GM23338 (cell line): ENCODE measurements at places on chromosomes 12 and 14. TPM values are rescaled to one million over a fixed set of nuclear protein-coding genes. Genes with fewer than 3 reads are reported as not detected.

Gene ITGB7
- total RNA-seq = 0.39 TPM in 1 of 2 replicates, not detected in the other

Gene COX8C
- total RNA-seq = not detected in 2 replicates

Gene KITLG
- total RNA-seq = 10.7 and 12.1 TPM in 2 replicates

Gene GPR68
- 0.35 TPM in 2 replicates for total RNA-seq

Gene CSRP2
- 166 and 208 TPM in 2 replicates for total RNA-seq

Gene HSPB8
- total RNA-seq = 4.7 and 4.8 TPM in 2 replicates

Gene SIX6
- not detected in 2 replicates for total RNA-seq

DNA sequence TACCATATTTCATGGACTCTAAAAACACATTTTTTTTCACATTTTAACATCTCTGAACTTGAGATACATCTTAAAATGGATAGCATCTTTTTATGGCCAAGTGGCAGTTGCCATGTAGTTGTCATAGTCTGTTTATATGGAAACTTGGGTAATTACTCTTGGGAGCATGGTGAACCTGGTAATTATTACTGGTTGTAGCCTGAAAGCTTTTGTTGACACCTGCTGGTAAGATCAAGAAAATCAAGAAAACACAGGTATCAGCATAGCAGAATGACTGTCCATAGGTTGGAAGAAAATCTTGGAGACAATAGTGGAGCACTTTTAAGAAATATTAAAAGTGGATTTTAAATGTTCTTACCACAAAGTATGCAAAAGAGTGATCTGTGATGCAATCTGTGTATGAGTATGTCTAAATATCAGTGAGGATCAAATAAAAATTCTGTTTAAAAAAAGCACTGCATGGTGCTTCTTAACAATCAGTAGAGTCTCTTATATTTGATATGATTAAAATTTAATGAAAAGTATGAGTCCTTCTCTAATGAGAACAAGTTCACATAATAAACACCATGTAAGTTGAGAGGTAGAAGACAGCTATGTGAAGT is 44.2 kb downstream of the TTC8 start:
- peak; percentile 33 for DNase-seq

DNA sequence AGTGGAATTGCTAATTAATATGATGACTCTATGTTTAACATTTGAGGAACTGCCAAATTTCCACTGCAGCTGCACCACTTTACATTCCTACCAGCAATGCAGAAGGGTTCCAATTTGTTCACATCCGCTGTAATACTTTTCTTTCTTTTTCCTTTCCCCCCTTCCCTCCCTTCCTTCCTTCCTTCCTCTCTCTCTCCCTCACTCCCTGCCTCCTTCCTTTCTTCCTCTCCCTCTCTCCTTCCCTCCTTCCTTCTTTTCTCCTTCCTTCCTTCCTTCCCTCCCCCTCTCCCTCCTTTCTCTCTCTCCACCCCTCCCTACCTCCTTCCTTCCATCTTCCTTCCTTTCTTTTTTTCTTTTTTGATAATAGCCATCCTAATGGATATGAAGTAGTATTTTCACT is 3.2 kb upstream of the PFKM start:
- DNase-seq = no peak

DNA sequence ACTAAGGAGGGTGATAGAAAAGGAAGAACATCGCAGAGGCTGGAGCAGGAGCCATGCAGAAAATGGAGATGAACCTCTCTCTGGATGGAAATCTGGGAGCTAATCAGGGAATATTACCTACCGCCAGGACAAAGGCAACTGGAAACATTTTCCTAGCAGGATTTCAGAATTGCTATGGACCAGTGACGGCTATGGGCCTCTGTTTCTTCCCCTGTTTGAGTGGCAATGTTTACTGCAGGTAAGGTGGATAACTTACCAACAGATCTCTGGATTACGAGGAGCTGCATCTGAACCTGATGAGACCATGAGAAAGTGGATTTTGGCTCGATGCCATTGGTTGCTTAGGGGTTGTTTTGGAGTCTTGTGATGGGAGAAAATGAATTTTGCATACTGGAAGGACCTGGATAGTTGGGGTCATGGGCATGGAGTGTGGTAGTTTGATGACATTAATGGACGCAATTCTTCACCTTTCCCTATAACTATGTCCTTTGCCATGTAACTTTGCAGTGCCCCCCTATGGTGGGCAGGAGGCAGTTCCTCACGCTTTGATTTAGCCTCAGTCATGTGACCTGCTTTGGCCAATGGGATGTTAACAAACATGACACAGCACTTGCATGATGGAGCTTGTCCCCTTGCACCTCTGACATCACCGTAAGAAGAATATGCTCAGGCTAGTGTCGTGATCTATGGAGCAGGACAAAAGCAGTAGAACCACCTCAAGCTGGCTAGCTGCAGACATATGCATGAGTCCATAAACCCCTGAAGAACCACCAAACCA is 51.1 kb downstream of the CALM1 start:
- DNase-seq = no peak

GRCh38 chr12:1474041-1474573 is 120.3 kb downstream of the FBXL14 start:
- peak; percentile 27 for DNase-seq

GRCh38 chr12:46493150-46493833 is 120.7 kb upstream of the SLC38A2 start:
- no peak for DNase-seq

GRCh38 chr14:58787592-58787991 is 149.8 kb downstream of the DACT1 start:
- DNase-seq = no peak

GRCh38 chr12:17416748-17417147 is 673.2 kb downstream of the RERGL start:
- no peak for DNase-seq

DNA sequence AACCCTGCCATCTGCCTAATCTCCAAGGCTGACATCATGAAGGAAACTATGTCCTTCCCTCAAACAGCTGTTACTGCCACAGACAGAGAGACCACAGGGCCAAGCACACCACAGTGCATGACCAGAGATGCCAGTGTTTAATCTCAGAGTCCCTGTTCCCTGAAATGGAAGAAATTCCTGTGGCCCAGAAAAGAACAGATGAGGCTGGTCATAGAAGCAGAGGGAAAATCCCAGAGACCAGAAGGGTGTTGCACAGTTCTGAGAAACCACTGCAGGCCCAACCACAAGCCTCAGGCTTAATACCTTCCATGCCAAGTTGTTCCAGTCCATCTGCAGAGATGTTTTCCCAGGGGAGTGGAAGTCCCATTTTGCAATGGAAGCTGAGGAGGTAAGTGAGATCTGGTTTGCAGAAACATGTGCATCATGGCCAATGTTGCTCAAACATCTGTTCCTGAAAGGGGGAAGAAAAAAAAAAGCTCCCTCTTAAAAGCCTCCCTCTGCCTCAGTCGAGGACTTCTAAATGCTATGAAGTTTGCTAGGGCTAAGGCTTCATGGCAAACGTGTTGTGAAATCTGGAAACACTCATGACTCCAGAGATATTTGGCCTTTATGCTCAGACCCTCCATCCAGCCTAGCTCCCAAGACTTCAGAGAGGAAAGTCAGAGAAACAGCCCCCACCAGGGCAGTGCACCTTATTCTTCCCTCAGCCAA is 98.6 kb downstream of the SCARB1 start:
- DNase-seq = no peak

GRCh38 chr12:90979951-90980350 is 24.8 kb downstream of the EPYC start:
- DNase-seq = no peak

DNA sequence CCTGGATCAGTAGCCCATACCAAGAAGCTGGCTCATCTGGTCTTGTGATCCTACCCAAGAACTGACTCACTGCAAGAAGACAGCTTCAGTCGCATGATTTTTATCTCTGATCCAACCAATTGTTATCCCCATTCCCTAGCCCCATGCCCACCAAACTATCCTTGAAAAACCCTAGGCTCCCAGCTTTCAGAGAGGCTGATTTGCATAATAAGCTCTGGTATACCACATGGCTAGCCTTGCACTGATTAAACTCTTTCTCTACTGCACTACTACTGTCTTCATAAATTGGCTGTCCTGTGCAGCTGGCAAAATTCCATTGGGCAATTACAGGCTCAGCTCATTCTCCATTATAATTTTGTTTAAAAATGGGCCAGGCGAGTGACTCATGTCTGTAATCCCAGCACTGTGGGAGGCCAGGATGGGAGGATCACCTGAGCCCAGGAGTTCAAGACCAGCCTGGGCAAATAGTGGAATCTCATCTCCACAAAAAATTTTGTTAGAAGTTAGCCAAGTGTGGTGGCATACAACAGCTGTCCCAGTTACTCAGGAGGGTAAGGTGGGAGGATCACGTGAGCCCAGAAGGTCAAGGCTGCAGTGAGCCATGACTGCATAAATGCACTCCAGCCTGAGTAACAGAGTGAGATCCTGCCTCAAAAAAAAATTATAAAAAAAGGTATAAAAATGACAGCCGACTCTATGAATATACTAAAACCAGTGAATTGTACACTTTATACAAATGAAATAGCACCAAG is 76.7 kb upstream of the EIF5 start:
- DNase-seq = no peak

DNA sequence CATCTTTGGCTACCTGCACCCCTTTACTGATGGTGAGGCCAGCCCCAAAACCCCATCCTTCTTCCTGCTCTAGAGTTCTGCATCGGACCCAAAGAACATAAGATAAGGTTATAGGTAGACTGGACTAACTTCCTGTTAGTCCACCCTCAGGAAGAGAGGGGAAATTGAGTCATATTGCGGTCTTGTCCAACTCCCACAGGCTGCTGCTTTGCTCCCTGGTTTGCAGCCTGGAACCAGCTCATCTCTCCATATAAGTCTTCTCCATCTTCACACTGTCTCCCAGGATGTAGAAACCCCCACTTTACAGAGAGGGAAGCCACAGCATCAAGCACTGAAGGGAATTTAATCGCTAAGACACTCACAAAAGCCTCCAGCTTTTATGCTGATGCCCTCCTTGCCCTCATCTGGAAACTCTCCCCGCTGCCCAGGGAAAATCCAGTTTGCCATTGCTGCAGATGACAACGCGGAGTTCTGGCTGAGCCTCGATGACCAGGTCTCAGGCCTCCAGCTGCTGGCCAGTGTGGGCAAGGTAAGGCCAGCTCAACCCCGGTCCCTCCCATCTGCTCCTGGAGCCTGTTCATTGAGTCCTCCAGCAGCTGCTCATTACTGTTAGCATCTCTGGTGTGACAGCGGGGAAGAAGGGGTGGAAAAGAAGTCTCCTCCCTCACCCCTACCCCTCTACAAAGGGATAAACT is 85.3 kb downstream of the B4GALNT3 start:
- no peak for DNase-seq

DNA sequence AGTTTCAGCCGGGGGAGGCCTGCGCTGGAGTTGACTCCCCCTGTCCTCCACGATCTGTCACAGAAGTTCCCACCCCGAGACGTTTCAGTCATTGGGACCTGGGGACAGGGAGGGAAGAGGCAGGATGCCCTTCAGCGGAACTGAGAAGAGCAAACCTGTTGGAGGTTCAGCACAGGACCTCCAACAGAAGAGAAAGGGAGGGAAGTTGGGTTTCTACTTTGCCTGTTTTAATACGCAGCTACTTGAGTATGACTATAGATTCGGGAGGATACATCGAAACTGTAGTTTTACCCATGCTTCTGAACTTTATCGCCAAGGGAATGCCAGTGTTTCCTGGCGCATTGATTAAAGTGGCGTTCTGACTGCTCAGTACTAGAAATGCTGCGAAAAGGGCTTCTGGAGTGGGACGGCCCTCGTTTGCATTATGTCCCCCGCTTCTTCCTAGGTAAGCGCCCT is 2.3 kb upstream of the DUSP6 start:
- DNase-seq = peak; percentile 44

GRCh38 chr14:85002846-85003245 is 527.1 kb upstream of the FLRT2 start:
- DNase-seq = no peak

DNA sequence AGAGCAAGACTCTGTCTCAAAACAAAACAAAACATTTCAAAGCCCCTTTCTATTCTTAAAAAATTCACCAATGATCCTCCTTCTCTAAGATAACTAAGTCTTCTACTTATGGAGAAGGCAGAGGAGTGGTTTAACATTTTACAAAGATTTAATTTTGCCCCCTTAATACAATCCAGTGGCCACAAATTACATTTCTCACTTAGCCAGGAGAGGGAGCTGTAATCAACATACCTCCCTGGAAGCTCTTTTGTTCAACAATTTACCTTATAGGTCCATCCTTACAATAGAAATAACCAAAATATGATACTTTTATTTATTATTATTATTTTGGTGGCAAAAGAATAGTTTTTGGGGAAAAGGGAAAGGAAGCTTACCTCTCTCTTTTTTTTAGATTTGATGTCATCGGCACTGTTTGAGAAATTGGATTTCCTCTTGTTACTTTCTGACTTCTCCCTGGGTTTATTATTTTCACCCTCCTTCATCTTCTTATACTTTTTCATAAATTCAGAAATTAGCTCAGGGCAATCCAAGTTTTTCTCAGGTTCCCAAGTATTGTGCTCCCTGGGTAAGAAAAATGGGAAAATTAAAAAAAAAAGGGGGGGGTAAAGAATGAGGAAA is 28.1 kb downstream of the CBX5 start:
- DNase-seq = peak; percentile 79

- no peak for DNase-seq
Observed at GRCh38 chr12:108805136-108805535, 52.2 kb downstream of the SSH1 start.

GRCh38 chr12:132422381-132423043 is 67.4 kb upstream of the FBRSL1 start:
- DNase-seq = peak; percentile 55

DNA sequence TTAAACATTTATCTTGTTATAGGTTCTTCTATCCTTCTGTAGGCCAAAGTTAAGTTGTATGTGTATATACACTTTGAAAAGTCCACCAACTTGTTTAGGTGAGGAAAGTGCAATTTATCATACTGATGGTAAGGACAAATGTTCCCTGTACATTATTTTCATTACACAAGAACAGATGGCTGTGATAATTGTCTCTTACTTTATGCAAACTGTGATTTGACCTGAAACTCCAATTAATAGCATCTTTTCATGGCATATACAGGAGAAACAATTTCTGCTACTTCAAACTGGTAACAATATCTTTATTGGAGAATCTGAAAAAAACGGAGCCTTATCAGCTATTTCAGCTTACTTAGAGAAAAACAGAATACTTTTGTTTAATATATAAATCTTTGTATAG is 5.6 kb downstream of the TRIM9 start:
- no peak for DNase-seq

- no peak for DNase-seq
Observed at GRCh38 chr12:49298160-49298559, 3.2 kb downstream of the PRPH start.

GRCh38 chr12:95446506-95446900 is 27.4 kb upstream of the METAP2 start:
- peak; percentile 80 for DNase-seq

- DNase-seq = no peak
Observed at GRCh38 chr14:69038455-69039287, 59.6 kb upstream of the ACTN1 start.

- DNase-seq = no peak
Observed at GRCh38 chr14:69355607-69356281, 42.4 kb downstream of the ERH start.

DNA sequence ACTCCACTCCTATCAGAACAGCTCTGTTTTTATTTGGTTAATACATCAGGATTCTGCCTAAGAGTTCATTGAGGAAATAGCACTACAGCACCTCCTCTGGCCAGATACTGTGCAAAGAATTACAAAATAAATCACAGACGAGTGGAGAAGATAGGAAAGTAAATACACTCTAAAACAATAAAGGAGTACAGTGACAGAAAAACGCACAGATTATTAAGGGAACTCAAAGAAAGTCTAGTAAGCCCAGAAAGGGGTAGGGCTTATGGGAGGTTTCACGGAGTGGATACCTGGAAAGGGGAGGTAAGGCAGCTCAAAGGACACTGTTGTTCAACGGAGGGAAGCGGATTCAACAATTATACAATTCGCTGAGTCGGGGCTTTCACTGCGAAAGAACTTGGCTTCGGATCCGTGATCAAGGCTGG is 5.5 kb downstream of the OR10AD1 start:
- DNase-seq = peak; percentile 50

GRCh38 chr12:92432724-92433441 is 269.9 kb upstream of the PLEKHG7 start:
- no peak for DNase-seq
